ENCODE measurements at places on chromosomes 11 and 22.

GRCh38 chr22:32309585-32310251 is 47.9 kb upstream of the RFPL3 start:
- DNase-seq: no peak

- DNase-seq: no peak
These were observed 237.3 kb downstream of the BRD1 start for GRCh38 chr22:49590381-49590780.

DNA sequence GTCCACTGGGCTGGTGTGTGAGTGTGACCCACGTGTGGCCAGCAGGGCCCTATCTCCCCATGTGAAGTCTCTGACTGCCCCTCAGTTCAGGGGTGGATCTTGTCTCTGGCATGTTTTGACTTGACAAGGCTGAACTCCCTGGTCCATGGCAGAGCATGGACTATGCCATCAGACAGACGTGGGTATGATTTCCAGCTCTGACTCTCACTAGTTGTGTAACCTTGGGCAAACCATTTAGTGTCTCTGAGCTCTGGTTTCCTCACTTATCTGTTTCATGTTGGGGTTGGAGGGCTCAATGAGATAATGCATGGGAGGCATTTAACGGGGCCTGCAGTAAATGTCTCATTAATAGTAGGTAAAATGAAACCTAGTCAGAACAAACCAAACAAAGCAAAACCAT is 254.5 kb upstream of the NARS2 start:
- DNase-seq: no peak

- DNase-seq: no peak
These were observed 38.0 kb upstream of the TBCEL start for GRCh38 chr11:120985718-120986569.

DNA sequence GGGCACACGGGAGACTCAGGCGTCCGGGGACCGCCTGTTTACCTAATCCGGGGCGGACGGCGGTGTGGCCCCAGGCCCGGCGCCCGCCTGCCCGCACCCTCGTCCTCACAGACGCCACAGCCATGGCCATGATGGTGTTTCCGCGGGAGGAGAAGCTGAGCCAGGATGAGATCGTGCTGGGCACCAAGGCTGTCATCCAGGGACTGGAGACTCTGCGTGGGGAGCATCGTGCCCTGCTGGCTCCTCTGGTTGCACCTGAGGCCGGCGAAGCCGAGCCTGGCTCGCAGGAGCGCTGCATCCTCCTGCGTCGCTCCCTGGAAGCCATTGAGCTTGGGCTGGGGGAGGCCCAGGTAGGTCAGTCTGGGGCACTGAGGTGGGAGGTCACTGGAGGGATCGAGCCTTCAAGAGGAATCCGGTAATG is 10.0 kb upstream of the RAB1B start:
- no peak for DNase-seq

DNA sequence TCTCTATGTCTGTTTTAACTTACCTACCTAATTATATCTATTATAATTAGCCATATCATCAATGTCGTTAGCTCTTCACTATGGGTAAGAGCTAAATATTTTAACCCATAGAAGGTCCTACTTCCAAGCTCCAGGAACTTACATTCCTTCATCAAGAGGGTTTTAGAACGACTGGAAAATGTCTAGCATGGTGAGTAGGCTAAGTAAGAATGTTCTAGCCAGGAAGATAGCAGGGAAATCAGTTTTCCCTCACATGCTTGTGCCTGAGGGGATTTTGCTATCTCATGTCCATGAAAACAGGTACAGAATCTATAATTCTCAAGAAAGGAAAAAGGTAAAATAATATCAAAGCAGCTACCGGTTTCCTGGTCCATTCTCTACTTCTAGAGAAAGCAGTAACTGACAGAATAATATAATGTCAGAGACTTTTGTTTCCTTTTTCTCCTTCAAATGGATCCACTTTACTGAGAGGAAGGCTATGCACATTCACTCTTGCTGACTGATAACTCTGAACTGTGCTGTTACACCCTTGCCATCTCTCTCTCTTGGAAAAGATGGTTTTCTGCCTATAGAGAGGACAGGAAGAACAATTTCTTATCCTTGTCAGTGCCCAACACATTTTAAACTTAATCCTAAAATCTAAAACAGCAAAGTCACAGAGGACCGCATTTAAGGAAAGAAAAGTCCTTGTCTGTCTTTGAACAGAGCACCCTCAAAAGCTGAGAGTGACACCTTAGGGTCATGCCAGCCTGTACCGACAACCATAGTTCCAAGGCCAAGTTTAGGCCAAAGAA is 67.0 kb downstream of the MAML2 start:
- DNase-seq: no peak

GRCh38 chr22:29377979-29378378 is 10.4 kb downstream of the AP1B1 start:
- DNase-seq: no peak

GRCh38 chr11:16767137-16767536 is 28.7 kb downstream of the C11orf58 start:
- no peak for DNase-seq

- DNase-seq: no peak
These were observed 13.3 kb downstream of the OR52B2 start for GRCh38 chr11:6156628-6157359.

GRCh38 chr11:10310301-10310841 is 5.5 kb downstream of the ADM start:
- DNase-seq: no peak

DNA sequence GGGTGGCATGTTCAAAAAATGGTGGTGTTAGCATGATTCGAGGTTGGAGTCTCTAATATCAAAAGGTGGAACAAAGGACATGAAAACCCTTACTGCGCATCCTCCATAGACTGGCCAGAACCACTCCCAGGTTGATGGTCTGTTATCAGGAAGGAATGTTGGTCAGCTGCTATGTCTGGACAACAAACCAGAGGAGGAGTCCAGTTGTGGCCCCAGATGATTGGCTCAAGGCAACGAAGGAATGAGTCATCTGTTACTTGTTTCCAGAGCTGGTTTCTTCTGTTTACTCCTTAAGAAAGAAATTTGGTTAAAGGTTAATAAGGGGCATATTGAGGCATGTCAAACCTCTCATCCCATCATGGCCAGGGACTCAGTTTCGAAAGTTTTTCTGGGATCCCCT is 56.8 kb upstream of the GRIA4 start:
- DNase-seq: no peak

DNA sequence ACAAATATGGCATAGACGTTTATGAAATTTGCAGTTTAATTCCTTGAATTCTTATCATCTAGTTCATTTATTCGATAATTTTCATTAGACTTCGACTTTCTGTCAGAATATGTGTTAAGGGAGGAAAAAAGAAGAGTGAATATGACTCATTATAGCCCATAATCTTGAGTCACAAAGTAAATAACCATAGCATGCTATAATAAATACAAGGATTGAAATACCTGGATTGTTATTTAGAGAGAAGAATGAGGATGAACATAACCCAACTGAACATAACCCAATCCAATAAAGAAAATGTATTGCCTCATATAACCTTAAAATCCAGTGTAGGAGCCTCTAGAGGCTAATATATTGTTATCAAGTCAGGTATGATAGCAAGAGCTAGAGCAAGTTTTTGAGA is 1858.3 kb upstream of the RAG2 start:
- DNase-seq: no peak

- DNase-seq: no peak
These were observed 453.8 kb upstream of the CNTN5 start for GRCh38 chr11:98566978-98567377.

DNA sequence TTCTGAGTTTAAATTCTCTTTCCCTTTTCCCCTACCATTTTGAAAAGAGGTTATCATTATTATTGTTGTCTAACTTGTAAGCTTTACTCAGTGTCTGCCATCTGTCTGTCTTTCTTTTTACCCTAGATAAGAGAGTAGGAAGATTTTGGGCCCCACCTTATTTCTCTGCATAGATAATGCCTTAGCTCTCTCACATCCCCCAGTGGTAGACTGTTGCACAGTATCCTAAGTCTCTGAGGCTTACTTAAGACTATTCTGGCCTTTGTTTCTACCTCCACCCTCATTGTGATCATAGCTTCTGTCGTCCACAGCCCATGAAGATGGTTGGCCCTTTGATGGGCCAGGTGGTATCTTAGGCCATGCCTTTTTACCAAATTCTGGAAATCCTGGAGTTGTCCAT is 3.6 kb upstream of the OR51L1 start:
- no peak for DNase-seq

DNA sequence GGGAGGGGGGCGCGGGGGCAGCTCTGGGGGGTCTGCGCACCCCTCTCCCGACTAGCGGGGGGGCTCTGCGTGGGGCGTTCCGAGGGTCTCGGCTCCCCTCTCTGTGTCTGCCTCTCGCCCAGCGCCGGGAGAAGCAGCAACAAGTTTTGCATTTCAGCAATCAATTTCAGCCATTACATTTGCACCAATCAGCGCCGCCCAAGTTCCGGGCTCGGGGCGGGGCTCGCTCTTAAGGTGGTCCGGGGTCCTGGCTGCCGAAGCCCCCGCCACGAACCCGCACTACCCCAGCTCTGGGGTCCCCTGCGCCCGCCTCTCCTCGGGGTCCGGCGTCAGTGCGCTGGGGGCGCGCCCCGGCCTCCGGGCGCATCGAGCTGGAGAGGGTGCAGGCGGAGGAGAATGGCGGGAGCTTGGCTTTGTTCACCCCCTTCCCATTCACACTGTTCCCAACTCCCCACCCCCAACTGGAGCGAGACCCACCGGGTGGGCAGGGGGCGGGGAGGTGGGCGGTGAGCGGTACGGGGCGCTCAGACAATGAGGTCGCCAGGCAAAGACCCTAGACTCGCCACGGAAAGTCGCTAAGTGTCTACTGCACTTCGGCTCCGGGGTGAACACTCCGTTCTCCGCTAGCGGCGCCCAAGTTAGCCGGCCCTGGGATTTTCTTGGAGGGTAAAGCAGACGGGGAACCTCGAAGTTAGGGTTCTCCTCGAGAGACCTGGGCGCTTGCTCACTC is at the start of gene MN1:
MN1 (minus strand) TSS at position 141 of the 730 bp plus-strand sequence. CDS start 1,213 bp downstream, outside the sequence.
- no peak for DNase-seq

GRCh38 chr11:2204361-2205213 is 33.0 kb upstream of the TH start:
- DNase-seq: no peak

DNA sequence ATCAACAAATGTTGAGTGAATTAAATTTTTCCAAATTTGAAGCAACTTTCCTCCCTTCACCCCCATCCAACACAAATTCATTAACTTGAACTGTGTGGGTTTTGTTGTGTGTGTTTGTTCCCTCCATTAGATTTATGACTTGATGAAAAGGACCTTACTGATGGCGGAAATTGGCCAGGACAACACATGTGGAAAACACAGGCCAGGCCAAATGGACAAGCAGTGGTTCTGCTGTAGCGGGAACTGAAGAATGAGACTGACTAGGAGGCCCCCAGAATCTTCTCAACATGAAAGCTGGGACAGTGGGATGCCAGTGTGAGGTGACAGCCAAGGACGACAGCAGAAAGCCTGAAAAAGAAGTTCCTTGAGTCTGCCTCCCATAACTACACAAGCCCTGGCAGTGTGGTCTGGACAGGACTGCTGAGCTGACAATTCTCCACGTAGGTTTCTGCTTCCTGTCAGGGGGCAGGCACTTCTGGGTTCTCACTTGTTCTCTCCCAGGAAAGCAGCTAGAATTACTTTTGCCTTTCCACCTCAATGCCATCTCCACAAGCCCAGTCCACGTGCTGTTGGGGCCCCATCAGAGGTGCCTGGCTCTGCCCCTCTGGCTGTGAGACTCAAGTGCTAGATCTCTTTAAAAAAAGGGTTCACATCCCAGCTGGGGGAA is 94.3 kb downstream of the ETS1 start:
- DNase-seq: no peak

- no peak for DNase-seq
These were observed 98.4 kb downstream of the ZNF280B start for GRCh38 chr22:22410121-22410520.

GRCh38 chr11:64947208-64947814 is 11.6 kb upstream of the GPHA2 start:
- DNase-seq: no peak

DNA sequence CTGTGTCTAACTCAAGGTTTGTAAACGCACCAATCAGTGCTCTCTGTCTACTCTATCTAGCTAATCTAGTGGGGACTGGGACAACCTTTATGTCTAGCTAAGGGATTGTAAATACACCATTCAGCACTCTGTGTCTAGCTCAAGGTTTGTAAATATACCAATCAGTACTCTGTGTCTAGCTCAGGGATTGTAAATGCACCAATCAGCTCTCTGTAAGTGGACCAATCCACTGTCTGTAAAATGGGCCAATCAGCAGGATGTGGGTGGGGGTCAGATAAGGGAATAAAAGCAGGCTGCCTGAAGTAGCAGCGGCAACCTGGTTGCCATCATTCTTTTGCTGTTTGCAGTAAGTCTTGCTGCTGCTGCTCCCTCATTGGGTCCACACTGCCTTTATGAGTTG is 8.4 kb upstream of the CYP2D6 start:
- no peak for DNase-seq

DNA sequence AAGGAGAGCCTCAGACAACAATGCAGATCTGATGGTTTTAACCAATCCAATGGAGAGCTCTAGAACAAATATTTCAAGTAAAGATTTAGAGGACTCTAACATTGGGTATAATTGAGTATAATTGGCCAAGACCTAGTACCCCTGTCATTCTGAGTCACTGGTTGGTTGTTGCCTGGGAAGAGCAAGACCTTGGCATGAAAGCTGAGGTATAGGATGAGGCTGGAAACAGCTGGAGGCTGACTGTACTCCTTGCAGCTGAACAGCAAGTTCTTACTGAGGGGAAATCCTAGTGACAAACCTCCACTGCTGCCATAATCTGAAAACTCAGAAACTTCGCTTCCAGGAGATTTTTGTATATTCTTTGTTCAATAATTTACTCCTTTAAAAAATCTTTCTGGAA is 54.3 kb upstream of the MUC15 start:
- DNase-seq: no peak

- DNase-seq: no peak
These were observed 109.4 kb downstream of the GRIA4 start for GRCh38 chr11:105719073-105719822.

DNA sequence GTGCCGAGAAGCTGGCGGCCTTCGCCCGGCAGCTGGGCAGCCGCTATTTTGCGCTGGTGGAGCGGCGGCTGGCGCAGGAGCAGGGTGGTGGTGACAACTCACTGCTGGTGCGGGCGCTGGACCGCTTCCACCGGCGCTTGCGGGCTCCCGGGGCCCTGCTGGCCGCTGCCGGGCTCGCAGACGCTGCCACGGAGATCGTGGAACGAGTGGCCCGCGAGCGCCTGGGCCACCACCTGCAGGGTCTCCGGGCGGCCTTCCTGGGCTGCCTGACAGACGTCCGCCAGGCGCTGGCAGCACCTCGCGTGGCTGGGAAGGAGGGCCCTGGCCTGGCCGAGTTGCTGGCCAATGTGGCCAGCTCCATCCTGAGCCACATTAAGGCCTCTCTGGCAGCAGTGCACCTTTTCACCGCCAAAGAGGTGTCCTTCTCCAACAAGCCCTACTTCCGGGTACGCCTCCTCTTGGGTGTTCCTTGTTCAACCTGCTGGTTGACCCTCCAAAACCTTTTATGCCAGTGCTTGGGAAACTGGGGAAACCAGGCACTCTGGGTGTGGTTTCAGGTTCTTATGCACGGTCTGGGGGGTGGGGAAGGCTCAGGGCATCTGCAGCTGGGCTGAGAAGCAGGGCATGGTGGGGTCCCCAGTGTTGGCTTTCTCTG is 3.1 kb upstream of the TM7SF2 start:
- DNase-seq: no peak

- no peak for DNase-seq
These were observed 20.3 kb downstream of the XKR3 start for GRCh38 chr22:16804882-16805281.

GRCh38 chr11:128428935-128429334 is 158.4 kb downstream of the ETS1 start:
- DNase-seq: no peak

GRCh38 chr11:44574610-44575287 is 9.3 kb downstream of the CD82 start:
- no peak for DNase-seq
